Activated naive CD8-positive, alpha-beta T cell treated with anti-CD3 and anti-CD28 coated beads for 36 hours (primary cell): ENCODE measurements at places on chromosomes 12 and 14.

DNA sequence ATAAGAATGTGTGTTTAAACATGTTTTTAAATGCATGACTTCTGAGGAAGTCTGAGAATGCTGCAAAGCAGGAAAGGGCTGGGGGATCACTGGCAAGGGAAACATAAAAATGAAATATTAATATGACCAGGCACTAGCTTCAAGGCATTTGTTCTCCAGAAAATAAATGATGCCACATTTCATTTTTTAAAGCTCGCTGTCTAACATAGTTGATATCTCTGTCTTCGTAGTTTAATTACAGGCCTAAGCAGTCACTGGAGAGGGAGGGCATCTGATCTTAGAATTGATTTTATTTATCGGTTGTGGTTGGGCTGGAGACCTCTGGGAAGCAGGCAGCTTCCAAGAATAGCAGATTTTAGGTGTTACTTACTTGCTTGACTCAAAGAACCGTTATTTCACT lies 87.5 kb downstream of the TBC1D30 start:
- no peak overlapping the region for H3K27ac ChIP-seq

- no peaks in the 10 kb centered on the region for H3K36me3 ChIP-seq
- no peaks in the 10 kb centered on the region for H3K27me3 ChIP-seq
- peak; percentile 54 for DNase-seq
- H3K27ac ChIP-seq, result no peak overlapping the region
- H3K4me3 ChIP-seq, result no peak overlapping the region
These were observed 155.6 kb downstream of the DYRK2 start for GRCh38 chr12:67804168-67804567.

GRCh38 chr12:109858764-109859163 lies 21.6 kb downstream of the GLTP start:
- H3K4me1 ChIP-seq, result no peaks in the 10 kb centered on the region
- no peaks in the 10 kb centered on the region for H3K36me3 ChIP-seq
- no peak overlapping the region for H3K4me3 ChIP-seq
- H3K27me3 ChIP-seq, result no peaks in the 10 kb centered on the region

DNA sequence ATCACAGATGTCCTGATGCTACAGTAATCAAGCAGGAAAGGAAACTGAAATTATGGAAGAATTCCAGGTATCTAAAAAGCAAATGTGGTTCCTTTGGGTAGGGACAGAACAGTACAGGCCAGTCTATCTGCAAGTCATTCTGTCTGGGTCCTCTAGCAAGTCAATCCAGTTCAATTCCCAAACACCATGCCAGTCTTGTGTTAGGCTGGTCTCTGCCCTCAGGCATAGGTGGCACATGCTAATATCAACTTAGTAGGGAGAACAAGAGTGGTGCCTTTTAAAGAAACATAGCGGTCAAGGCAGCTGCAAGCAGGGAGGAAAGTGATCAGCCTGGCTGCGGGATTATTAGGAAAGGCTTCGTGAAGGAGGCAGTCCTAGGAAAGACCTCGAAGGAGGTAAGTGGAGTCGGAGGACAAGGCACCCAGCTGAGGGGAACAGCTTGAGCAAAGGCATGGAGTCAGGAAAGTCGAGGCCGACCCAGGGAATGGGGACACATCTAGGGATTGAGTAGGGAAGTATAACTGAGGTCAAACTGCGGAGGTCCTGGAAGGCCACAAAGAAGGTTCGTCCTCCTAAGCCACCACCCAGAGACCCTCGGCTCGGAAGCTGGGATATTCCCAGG lies 3.8 kb upstream of the PLEKHG6 start:
- H3K36me3 ChIP-seq, result no peaks in the 10 kb centered on the region
- no peaks in the 10 kb centered on the region for H3K4me1 ChIP-seq
- H3K27me3 ChIP-seq, result peaks cover 18% of the 10 kb centered on the region

DNA sequence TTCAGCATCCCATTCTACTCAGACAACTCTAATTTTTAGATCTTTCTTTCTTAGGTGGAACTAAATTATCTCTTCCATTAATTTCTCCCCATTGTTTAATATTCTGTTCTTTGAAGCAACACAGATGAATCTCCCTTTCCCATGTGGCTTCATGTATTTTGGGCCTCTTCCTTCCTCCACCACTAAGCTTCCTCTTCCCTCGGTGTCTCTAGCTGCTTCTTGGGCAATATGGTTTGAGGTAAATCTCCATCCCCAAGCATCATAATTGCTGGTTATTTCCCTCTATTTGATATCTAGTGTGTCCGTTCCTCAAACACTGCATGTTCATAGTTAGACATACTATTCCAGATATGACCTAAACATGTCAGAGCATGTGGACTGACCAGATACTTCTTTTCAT lies 119.2 kb downstream of the PELI2 start:
- no peak overlapping the region for H3K27ac ChIP-seq
- no peak overlapping the region for H3K4me3 ChIP-seq
- H3K36me3 ChIP-seq, result no peaks in the 10 kb centered on the region
- DNase-seq, result no peak

DNA sequence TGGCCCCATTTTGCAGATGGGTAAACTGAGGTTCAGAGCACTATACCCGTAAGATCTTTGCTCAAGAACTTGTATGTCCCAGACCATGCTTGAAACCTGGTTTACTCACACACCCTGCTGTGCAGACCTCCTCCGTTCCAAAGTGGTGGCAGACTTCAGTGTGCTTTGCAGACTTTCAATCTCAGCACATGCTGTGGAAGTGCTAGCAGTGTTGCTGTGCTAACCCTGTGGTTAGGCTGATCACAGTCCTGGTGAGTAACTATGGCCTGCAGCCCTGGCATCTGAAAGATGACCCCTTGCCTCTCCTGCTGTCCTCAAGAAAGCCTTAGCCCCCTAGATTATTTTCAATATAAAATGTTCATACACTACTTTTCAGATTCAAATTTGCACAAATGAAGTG lies 450.6 kb downstream of the DPF3 start:
- H3K36me3 ChIP-seq, result no peaks in the 10 kb centered on the region
- H3K27me3 ChIP-seq, result peaks cover 15% of the 10 kb centered on the region
- DNase-seq, result no peak
- no peak overlapping the region for H3K27ac ChIP-seq
- peaks cover 35% of the 10 kb centered on the region for H3K4me1 ChIP-seq

DNA sequence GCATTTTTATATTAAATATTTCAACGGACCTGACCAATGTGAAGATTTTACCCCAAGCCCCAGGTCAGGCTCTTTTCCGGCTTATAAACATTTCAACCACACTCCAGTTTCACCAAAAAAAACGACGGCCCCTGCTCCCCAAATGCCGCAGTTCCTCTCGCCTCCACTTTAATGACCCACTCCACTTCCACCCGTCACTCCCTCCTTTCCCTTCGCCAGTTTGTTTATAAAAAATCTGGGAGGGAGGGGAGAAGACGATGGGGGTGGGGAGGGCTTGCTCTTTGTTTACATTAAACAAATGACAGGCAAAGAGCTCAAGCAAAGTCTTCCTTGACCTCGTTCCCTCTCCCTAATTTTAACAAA lies 5.4 kb downstream of the SIX6 start:
- H3K4me3 ChIP-seq, result peak overlapping the region; percentile 44
- DNase-seq, result no peak
- H3K4me1 ChIP-seq, result peaks cover 5% of the 10 kb centered on the region
- peaks cover 1% of the 10 kb centered on the region for H3K36me3 ChIP-seq
- no peak overlapping the region for H3K27ac ChIP-seq

GRCh38 chr12:57496822-57497221 lies 9.0 kb downstream of the MARS1 start:
- no peak overlapping the region for H3K4me3 ChIP-seq
- no peak for DNase-seq
- H3K4me1 ChIP-seq, result peaks cover 14% of the 10 kb centered on the region
- H3K27me3 ChIP-seq, result no peaks in the 10 kb centered on the region
- peak overlapping the region; percentile 32 for H3K27ac ChIP-seq

GRCh38 chr14:102781063-102781462 lies 3.8 kb downstream of the TRAF3 start:
- no peaks in the 10 kb centered on the region for H3K27me3 ChIP-seq
- no peak for DNase-seq
- H3K4me1 ChIP-seq, result peaks cover 64% of the 10 kb centered on the region
- no peak overlapping the region for H3K27ac ChIP-seq
- peaks cover 34% of the 10 kb centered on the region for H3K36me3 ChIP-seq
- peak overlapping the region; percentile 22 for H3K4me3 ChIP-seq
